ENCODE measurements at places on chromosomes 16 and 17.

DNA sequence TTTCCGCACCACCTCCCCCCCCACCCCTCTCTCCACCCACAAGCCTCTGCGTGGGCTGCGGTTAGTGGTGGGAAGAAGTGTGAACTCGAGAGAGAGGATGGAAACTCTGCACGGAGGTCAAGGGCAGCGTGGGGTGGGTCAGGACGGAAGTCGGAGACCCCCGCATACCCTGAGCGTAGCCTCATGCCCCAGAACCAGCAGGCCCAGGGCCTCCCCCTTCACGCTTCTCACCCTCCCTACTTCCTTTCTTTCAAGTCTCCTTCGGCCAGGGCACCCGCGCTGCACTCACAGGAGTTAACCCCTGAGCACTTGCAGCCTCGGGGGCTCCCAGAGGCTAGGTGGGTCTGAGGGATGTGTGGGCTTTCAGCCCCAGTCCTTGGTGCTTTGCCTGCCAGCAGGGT is 9.2 kb downstream of the TBKBP1 start:
- no peak for DNase-seq

- no peak for DNase-seq
These were observed 1.0 kb upstream of the LITAF start for GRCh38 chr16:11587643-11588247.

GRCh38 chr17:19016297-19016696 is 11.7 kb upstream of the FAM83G start:
- no peak for DNase-seq

- no peak for DNase-seq
These were observed 6.5 kb upstream of the NPIPB7 start for GRCh38 chr16:28478506-28479180.
